ENCODE measurements at places on chromosomes 12 and 14. TPM values are rescaled to one million over a fixed set of nuclear protein-coding genes. Genes with fewer than 3 reads are reported as not detected.
A peak's percentile ranks its signal among the peaks of the same experiment; 100 is the strongest.

DNA sequence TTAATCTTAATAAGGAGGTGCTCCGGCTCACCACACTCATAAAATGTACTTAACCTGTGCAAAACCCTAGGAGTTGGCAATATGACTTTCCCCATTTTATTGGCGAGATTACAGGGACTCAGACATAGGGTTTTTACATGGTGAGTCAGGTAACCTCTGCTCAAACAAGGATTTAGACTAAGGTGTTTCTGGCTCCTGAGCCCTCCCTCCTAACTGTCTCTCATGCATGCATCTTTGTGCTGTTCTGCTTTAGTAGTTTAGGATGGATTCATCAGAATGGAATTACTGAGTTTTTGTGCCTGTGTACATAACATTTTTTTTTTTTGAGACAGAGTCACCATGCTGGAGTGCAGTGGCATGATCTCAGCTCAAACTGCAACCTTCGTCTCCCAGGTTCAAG is 993.3 kb upstream of the TMEM132C start:
- no peaks in the 10 kb centered on the region for H3K27me3 ChIP-seq
- no peak overlapping the region for H3K4me3 ChIP-seq
- H3K27ac ChIP-seq: no peak overlapping the region
- H3K36me3 ChIP-seq: no peaks in the 10 kb centered on the region

DNA sequence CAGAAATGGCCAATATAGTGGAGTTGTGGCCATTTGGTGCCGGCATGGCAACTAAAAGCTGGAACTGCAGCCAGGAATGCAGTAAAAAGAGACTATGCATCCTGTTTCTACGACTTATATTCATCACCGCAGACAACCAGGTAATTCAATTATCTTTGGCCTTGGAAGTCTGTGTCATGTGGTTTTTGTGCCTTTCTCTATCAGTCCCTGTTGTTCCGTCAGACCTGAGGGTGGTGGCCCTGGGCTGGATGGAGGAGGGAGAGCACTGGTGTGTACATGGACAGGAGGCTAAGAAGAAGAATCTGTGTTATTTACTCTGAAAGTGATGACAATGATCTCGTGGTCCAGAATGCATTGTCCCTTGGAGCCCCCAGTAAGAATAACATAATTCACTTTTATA is 852.6 kb downstream of the VRK1 start:
- no peak overlapping the region for H3K4me3 ChIP-seq
- H3K27me3 ChIP-seq: no peaks in the 10 kb centered on the region
- H3K36me3 ChIP-seq: no peaks in the 10 kb centered on the region
- no peak for DNase-seq
- H3K27ac ChIP-seq: no peak overlapping the region

Gene RTL1
- total RNA-seq: not detected

Gene MYF6
- total RNA-seq: not detected

GRCh38 chr14:84288781-84289180 is 1241.2 kb upstream of the FLRT2 start:
- no peak overlapping the region for H3K4me3 ChIP-seq
- H3K27me3 ChIP-seq: no peaks in the 10 kb centered on the region
- no peak for DNase-seq
- no peaks in the 10 kb centered on the region for H3K36me3 ChIP-seq

GRCh38 chr12:7948589-7949260 is 12.7 kb upstream of the SLC2A3 start:
- DNase-seq: no peak
- H3K4me3 ChIP-seq: no peak overlapping the region
- no peaks in the 10 kb centered on the region for H3K36me3 ChIP-seq
- peaks cover 3% of the 10 kb centered on the region for H3K4me1 ChIP-seq
- no peaks in the 10 kb centered on the region for H3K27me3 ChIP-seq

DNA sequence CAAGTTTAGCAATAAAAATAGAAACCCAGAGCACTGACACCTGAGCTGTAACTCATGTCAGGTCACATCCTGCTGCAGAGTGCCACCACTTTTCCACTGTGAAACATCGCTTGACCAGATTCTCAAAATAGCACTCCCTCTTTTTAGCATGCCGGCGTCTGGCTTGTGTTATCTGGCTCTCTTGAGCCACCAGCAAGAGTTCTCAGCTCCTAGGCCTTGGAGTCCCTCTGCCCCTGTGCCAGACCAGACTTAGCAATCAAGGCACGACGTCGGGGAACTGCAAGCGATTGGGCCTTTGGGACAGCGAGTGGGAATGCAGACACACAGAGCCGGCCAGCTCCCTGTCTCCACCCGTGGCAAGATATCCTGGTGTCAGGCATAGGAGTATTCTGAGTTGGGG is 52.5 kb downstream of the SPIC start:
- H3K27me3 ChIP-seq: no peaks in the 10 kb centered on the region
- no peaks in the 10 kb centered on the region for H3K36me3 ChIP-seq
- DNase-seq: no peak
- H3K27ac ChIP-seq: no peak overlapping the region
- H3K4me3 ChIP-seq: no peak overlapping the region

GRCh38 chr14:67391268-67391667 is 20.7 kb downstream of the PLEK2 start:
- DNase-seq: no peak
- no peak overlapping the region for H3K4me3 ChIP-seq
- H3K4me1 ChIP-seq: no peaks in the 10 kb centered on the region
- no peaks in the 10 kb centered on the region for H3K27me3 ChIP-seq
- H3K27ac ChIP-seq: no peak overlapping the region
- H3K36me3 ChIP-seq: no peaks in the 10 kb centered on the region

Gene RNASE3
- total RNA-seq: 1.4 TPM

DNA sequence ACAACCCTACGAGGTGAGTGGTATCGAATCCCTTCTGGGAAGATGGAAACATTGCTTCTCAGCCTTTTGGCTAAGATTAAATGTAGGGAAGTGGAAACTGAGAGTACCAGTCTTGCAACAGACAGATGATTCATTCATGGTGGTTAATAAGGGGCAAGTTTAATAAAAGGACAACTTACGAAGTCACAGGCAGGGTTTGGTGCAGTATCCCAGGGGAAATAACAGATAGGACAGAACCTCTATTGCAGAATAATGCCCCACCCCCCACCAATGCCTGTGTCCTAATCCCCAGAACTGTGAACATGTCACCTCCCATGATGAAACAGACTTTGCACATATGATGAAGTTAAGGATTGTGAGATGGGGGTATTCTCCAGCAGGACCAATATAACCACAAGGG is 212.5 kb downstream of the TBX5 start:
- no peak for DNase-seq
- no peaks in the 10 kb centered on the region for H3K4me1 ChIP-seq
- no peak overlapping the region for H3K27ac ChIP-seq
- H3K4me3 ChIP-seq: no peak overlapping the region
- no peaks in the 10 kb centered on the region for H3K27me3 ChIP-seq

GRCh38 chr12:94640134-94640928 is 10.0 kb downstream of the TMCC3 start:
- H3K36me3 ChIP-seq: no peaks in the 10 kb centered on the region
- no peaks in the 10 kb centered on the region for H3K27me3 ChIP-seq
- no peak overlapping the region for H3K4me3 ChIP-seq
- H3K4me1 ChIP-seq: peaks cover 39% of the 10 kb centered on the region
- DNase-seq: no peak

Gene CNPY2
- total RNA-seq: 72.6 TPM

DNA sequence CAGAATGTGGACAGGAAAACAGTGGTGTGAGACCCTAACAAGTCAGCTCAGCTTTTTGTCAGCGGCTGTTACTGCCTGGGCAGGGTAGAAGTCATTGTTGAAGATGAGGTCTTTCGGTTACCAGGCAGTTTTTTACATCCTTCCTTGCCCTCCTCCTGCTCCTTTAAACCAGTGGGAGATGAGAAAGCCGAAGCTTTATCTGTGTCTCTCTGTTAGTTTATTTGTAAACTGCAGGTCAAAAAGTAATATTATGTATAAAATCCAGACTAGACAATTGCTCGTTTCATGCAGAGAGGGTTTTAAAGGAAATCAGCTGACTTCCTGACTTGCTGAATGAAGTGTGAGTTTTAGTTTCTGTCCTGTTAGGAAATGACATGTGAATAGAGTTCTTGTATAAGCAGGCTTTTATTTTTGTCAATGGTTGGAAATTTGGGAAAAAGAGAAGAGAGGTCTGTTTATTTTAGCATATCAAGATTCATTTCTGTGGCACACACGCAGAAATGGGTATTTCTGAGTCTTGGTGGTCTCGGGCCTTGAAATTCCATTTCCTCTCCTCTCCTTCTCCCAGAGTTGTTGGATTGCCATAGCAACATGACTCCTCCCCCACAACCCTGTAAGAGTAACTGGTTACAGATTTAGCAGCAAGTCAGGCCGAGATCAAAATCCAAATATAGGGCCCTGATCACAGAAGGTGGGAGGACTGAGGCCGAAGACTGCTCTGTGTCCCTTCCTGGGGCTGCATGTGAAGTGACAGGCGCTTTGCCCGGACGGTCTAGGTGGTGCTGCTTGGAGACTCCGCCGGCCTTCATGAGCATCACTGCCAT is 60.8 kb downstream of the SAMD4A start:
- DNase-seq: peak; percentile 76
- H3K4me3 ChIP-seq: peak overlapping the region; percentile 27
- no peaks in the 10 kb centered on the region for H3K27me3 ChIP-seq
- H3K36me3 ChIP-seq: no peaks in the 10 kb centered on the region
- H3K4me1 ChIP-seq: peaks cover 37% of the 10 kb centered on the region

Gene TAS2R7
- total RNA-seq: not detected

- DNase-seq: no peak
- H3K36me3 ChIP-seq: no peaks in the 10 kb centered on the region
- peak overlapping the region; percentile 99 for H3K27ac ChIP-seq
- peaks cover 36% of the 10 kb centered on the region for H3K4me1 ChIP-seq
- no peaks in the 10 kb centered on the region for H3K27me3 ChIP-seq
Observed at GRCh38 chr12:45732250-45732649, 2.7 kb downstream of the ARID2 start.

Gene DNAJC22
- total RNA-seq: 0.54 TPM

- H3K36me3 ChIP-seq: no peaks in the 10 kb centered on the region
- H3K27ac ChIP-seq: no peak overlapping the region
- no peak overlapping the region for H3K4me3 ChIP-seq
- H3K4me1 ChIP-seq: no peaks in the 10 kb centered on the region
- no peaks in the 10 kb centered on the region for H3K27me3 ChIP-seq
Observed at GRCh38 chr14:63228217-63228616, 24.0 kb downstream of the RHOJ start.

GRCh38 chr12:27840229-27840999 is 60.4 kb upstream of the MANSC4 start:
- no peaks in the 10 kb centered on the region for H3K36me3 ChIP-seq
- peaks cover 5% of the 10 kb centered on the region for H3K4me1 ChIP-seq
- no peak for DNase-seq
- H3K27me3 ChIP-seq: no peaks in the 10 kb centered on the region
- no peak overlapping the region for H3K27ac ChIP-seq

- no peaks in the 10 kb centered on the region for H3K4me1 ChIP-seq
- H3K4me3 ChIP-seq: no peak overlapping the region
- no peaks in the 10 kb centered on the region for H3K27me3 ChIP-seq
- H3K27ac ChIP-seq: no peak overlapping the region
- peak; percentile 32 for DNase-seq
Observed at GRCh38 chr14:96055753-96056508, 16.8 kb downstream of the C14orf132 start.

Gene LYSET
- total RNA-seq: 15.7 TPM

DNA sequence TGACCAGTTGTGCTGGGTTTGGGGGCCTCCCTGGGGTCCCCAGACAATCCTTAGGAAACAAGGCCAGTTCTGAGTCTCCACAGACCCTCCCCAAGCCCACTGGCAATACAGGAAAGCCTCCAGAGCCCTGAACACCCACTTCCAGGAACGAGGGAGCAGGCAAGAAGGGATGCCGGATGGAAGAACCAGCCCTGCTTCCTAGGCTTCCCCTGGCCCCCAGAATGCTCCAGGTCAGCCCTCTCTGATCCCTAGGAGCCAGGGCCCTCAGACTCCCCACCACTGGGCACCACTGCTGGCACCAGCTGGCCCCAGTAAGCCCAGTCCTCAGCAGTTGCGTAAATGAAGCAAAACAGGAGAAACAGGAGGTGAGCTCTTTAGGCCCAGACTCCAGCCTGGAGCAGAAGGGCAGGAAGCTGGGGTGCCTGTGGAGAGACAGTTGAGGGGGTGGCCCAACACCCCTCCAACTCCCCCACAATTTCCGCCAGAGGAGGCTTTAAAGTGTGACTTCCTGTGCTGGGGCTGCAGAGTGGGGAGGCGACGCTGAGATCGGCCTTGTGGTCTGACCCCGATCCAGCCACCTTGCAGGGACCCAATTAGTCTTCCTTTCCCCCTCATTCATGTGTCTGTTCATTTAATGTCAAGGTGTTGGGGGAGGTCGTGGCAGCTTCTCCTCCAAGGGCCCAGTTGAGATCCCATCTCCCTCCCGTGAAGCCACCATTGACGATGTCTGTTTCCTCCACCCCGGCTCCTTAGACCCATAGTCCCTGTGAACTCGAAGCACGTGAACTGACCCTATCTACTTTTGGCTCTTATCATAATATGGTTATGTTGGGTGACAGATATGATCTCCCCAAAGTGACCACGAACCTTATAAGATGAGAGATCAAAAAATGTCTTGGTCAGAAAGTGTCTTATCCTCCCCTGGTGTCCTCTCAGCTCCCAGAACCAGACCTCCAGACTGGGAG is 4.7 kb downstream of the TNFRSF1A start:
- peak; percentile 89 for DNase-seq
- H3K4me3 ChIP-seq: peak overlapping the region; percentile 89
- peaks cover 84% of the 10 kb centered on the region for H3K4me1 ChIP-seq
- H3K27me3 ChIP-seq: no peaks in the 10 kb centered on the region
- H3K27ac ChIP-seq: peak overlapping the region; percentile 98
- H3K36me3 ChIP-seq: peaks cover 30% of the 10 kb centered on the region

Gene SLC6A12
- 2.8 TPM for total RNA-seq

Gene ESRRB
- not detected for total RNA-seq

Gene SUSD6
- 85.4 TPM for total RNA-seq

- H3K27ac ChIP-seq: peak overlapping the region; percentile 81
- peaks cover 75% of the 10 kb centered on the region for H3K4me1 ChIP-seq
- no peak for DNase-seq
Observed at GRCh38 chr14:89443042-89443629, 26.1 kb upstream of the FOXN3 start.

- H3K4me1 ChIP-seq: peaks cover 32% of the 10 kb centered on the region
- H3K27me3 ChIP-seq: no peaks in the 10 kb centered on the region
- H3K36me3 ChIP-seq: peaks cover 62% of the 10 kb centered on the region
- peak; percentile 99 for DNase-seq
- H3K4me3 ChIP-seq: peak within 1 kb of the TSS; percentile 67
- peak within 1 kb of the TSS; percentile 99 for H3K27ac ChIP-seq
Observed at GRCh38 chr14:23094666-23095195, at the start of gene ACIN1. TSS of gene ACIN1 (minus strand) at chr14:23095136. CDS start at chr14:23095112, 24 bp downstream.

Gene DDX51
- total RNA-seq: 23.4 TPM

- H3K36me3 ChIP-seq: no peaks in the 10 kb centered on the region
- no peak overlapping the region for H3K27ac ChIP-seq
- DNase-seq: peak; percentile 83
- no peaks in the 10 kb centered on the region for H3K4me1 ChIP-seq
Observed at GRCh38 chr14:70254476-70254961, 65.8 kb upstream of the SLC8A3 start.

DNA sequence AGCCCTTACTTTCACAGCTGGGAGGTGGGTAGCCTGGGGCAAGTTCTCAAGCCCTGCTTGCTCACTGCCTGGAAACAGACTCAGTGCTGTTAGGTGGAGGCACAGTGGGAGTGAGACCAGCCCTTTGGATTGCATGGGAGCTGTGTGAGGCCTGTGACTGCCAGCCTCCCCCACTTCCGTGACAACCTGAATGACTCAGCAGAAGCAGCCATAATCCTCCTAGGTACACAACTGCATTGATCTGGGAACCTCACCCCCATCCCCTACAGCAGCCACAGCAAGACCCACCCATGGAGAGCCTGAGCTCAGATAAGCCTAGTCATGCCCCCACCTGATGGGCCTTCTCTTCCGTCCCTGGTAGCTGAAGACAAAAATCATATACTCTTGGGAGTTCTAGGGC is 26.4 kb downstream of the ALG10 start:
- H3K27ac ChIP-seq: no peak overlapping the region
- DNase-seq: no peak
- no peaks in the 10 kb centered on the region for H3K36me3 ChIP-seq
- no peak overlapping the region for H3K4me3 ChIP-seq
- H3K27me3 ChIP-seq: no peaks in the 10 kb centered on the region

Gene ERBB3
- total RNA-seq: not detected

Measured in spleen (tissue), 13 donors.